Fibroblast of gingiva (primary cell): ENCODE measurements at places on chromosomes 1 and 21.

DNA sequence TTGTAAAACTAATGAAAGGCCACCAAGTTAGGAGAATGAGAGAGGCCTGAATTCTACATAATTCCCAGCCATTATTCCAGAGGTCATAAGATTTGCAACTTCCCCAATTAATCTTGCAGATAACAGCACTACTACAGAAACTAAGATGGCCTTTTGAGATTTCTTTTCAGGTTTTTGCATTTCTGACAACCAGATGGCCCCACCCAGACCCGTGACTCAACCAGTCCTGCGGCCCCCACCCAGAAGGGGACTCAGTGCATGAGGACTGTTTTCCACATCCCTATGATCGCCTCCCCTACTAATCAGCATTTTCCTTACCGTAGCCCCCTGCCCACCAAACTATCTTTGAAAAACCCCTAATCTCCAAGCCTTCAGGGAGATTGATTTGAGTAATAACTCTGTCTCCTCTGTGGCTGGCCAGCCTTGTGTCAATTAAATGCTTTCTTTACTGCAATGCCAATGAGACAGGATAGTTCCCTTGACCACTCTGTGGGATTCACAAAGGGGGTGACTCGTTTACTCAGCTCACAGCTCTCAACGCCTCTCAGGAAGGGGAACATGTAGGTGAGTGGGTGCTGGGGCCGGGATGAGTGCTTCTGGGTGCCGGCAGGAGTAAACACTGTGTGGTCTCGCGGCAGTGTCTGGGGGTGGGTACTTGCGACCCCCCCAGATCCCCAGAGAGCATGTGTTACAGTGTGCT lies 10.5 kb upstream of the CNIH3 start:
- DNase-seq, result no peak

- DNase-seq, result peak; percentile 83
These were observed 816 bp downstream of the IL6R start for GRCh38 chr1:154405747-154406571.

DNA sequence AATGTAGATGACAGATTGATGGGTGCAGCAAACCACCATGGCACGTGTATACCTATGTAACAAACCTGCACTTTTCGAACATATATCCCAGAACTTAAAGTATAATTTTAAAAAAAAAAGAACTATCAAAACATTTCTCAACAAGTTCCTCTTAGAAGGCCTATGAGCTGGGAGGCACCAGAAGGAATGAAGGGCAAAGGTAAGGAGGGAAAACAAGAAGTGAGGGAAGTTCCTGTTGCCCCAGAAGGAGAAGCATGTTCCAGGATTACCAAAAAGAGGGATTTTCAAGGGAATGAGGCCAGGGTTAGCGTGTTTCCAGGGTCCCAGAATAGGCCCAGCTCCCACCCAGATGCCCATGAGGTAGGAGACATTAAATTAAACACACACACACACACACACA lies 361.0 kb downstream of the SETD4 start:
- DNase-seq, result no peak

DNA sequence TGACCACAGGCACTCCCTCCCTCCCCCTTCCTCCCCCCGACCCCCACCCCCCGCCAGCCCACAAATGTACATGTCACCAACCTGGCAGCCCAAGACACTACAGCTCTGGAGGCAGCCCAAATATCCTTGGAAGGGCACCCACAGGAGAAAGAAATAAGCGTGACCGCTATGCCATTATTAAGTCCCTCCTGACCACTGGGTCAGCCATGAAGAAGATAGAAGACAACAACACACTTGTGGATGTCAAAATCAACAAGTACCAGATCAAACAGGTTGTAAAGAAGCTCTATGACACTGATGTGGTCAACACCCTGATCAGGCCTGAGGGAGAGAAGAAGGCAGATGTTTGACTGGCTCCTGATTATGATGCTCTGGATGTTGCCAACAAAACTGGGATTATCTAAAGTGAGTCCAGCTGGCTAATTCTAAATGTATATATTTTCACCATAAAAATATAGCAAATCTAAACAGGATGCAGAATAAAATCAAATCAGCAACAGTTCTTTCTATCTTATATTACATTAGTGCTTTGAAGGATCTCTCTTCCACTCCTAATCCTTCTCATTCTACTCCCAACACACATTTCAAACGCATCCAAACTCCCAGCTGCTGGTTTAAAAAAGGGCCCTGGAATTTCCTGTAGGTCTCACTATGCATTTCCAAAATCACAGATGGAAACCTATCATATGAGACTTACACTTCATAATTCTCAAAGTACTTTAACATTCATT lies 77.4 kb upstream of the SLFNL1 start:
- DNase-seq, result no peak

DNA sequence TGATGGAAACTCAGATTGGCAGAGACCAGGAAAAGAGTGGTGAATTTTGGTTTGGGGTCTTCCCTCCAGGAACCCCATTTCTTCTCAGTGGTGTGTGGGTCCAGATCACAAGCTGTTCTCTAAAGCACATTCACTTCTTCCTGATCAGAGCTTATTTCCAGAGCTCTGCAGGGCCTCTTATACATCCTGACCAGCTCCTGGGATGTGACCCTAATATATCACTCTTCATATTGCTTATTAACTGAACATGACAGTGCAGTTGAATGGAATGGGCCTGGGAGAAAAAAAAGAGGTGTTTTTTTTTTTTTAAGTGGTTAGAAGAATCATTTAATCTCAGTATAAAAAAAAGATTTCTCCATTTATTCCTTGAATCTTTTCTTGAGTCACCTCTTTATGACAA lies 29.6 kb upstream of the DNM3 start:
- no peak for DNase-seq

- no peak for DNase-seq
These were observed 532.7 kb upstream of the OLFM3 start for GRCh38 chr1:102529446-102529845.

- DNase-seq, result peak; percentile 22
These were observed 28.8 kb downstream of the SNAP47 start for GRCh38 chr1:227764019-227764391.

DNA sequence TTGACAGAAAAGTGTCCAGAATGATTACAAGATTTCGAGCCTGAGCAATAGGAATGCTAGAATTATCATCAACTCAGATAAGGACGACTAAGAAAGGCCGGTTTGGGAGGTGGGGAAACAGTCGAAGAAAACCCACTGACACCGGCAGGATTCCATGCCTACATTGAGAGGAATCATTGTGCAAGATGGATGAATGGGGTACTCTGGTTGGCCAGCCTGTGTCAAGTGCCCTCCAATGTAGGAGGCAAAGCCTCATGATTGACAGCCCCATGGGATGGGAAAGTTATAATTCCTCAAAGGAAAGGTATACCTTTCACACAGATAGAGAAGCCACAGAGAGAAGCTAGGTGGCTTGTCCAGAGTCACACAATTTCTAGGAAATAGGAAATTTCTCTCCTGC lies 153.5 kb upstream of the CTTNBP2NL start:
- no peak for DNase-seq

GRCh38 chr1:101392552-101392951 lies 155.7 kb downstream of the S1PR1 start:
- DNase-seq, result no peak

DNA sequence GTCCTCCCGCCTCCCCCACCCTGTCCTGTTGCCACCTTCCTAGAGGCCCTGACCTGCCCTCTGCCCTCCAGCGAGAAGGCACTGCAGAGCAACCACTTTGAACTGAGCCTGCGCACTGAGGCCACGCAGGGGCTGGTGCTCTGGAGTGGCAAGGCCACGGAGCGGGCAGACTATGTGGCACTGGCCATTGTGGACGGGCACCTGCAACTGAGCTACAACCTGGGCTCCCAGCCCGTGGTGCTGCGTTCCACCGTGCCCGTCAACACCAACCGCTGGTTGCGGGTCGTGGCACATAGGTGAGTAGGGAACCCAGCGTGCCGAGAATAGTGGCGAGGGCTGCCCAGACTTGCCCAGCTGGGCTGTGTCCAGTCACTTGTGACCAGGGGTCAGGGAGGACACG lies 20.4 kb downstream of the RNF223 start:
- no peak for DNase-seq

DNA sequence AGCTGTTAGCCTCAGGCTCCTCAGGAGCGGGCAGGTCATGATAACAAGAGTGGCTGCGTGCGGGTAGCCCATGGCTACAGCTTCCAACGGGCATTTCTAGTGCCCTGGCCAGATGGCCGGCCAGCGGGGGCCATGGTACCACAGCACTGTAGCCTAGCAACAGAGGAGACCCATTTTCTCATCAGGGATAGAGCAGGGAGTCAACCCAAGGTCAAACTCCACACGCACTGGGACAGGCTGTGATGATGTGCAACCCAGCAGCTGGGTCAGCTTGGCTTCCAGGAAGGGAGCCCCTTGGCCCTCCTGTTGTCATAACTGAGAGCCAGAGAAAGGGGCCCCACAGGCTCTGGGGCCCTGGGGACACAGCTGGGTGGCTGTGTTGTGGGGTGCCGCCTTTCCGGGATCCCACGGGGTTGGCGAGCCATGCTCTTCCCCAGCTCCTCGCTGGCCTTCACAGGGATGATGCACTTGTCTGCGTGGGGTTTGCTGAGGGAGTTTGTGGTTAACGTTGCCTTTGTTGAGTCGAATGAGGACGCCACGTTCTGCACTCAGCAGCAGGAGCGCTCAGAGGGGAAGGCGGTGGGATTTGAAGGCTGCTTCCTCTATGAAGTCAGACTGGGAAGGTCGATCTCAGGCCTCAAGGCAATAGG lies 46.3 kb downstream of the COL18A1 start:
- DNase-seq, result no peak

GRCh38 chr1:32811917-32812316 lies 5.2 kb downstream of the YARS1 start:
- no peak for DNase-seq

DNA sequence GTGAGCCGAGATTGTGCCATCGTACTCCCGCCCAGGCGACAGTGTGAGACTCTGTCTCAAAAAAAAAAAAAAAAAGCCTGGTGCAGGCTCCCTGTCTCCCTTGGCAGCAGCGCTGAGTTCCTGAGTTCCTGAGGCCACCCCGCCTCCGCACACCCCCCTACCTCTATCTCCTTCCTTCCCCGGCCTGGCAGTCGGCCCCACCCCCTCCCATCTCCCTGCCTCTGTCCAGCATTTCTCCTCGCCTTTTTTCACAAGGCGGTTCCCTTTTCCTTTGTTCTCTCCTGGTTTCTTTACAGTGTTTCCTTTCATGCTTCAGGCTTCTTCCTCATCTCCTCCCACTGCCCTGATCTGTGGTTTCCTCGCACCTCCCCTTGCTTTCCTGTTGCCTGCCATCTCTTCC lies 2.7 kb downstream of the RORC start:
- DNase-seq, result no peak
